ENCODE measurements at places on chromosomes 3 and 15. TPM values are rescaled to one million over a fixed set of nuclear protein-coding genes. Genes with fewer than 3 reads are reported as not detected.

Gene SERINC4
- total RNA-seq, result 0.10 TPM

Gene PARL
- 65.8 TPM for total RNA-seq

Gene FAM107A
- not detected for total RNA-seq

Gene RIOX2
- 27.5 TPM for total RNA-seq

Gene CHRD
- total RNA-seq, result 0.29 TPM

Gene AGBL1
- total RNA-seq, result not detected

Gene ACKR2
- total RNA-seq, result not detected

Gene PTPN23
- total RNA-seq, result 20.5 TPM

Gene GALNT15
- total RNA-seq, result not detected

Gene PLA2G4E
- total RNA-seq, result not detected

Gene MNS1
- 2.1 TPM for total RNA-seq
